Tibial nerve (tissue), 4 donors: ENCODE measurements at places on chromosomes 3 and 15.
A peak's percentile ranks its signal among the peaks of the same experiment; 100 is the strongest.

DNA sequence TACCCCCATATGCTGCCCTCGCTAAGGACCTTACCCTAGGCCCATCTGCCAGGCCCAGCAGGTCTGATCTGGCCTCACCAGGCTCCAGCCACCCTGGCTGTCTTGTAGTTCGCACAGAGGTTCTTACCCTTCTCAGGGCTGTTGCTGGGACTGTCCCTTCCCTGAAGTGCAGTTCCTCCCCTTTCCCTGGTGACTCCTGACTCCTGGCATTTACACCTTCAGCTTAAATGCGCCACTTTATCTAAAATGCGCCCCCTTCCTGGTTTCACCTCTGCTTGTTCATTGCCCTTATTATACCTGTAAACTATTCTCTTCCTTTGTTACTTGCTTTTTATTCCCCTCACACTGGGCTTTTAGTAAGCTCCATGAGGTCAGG lies 835 bp upstream of the TTLL3 start:
- DNase-seq, result no peak

GRCh38 chr3:30040126-30040525 lies 566.3 kb upstream of the TGFBR2 start:
- no peak for DNase-seq

DNA sequence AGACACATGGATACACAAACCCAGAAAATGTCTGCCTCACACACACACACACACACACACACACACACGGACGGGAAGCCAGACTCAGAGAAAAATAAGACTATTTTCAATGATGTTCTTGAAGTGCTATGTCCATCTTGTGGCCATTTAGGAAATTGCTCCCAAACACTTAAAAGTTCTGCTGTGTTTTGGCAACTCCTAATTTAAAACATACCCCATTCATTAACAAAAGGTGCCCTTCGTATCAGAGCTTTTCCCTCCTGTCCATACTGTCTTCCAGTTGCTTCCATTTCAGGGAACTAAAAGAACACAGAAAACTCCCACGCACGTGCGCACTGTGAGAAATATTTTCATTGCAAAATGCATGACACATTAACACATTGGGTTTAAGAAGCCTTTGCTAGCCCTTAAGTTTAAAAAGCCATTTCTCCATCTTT lies 44.6 kb downstream of the SLC12A1 start:
- DNase-seq, result peak; percentile 68

DNA sequence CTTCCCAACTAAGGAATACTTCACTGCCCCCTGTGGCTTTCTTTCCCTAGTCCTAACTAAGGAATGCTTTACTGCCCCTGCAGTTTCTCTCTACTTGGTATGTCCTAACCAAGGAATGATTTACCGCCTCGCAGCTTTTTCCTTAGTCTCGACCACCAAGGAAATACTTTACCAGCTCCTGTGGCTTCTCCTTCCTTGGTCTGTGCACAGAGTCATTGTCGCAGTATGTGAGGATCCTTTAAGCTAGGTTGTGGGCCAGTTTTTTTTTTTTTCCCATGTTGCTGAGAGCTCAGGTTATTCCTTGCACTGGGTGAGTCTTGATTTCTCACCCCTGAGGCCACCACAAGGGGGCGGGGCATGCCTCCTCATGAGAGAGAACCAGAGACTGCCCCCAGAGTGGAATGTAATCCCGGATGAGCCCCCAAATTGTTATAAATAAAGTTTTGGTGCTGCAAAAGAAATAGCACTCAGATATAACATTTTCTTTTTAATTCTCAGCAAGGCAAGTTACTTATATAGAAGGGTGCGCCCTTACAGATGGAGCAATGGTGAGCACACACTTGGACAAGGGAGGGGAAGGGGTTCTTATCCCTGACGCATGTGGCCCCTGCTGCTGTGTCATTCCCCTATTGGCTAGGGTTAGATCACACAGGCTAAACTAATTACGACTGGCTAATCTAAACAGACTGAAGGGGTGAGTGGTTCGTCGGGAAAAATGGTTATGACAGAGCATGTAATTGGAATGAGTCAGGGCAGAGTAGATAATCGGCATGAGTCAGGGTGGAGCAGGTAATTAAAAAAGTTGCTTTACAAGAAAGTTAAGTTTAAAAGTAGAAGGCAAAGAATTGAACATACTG lies 27.0 kb downstream of the NDUFB4 start:
- DNase-seq, result no peak

DNA sequence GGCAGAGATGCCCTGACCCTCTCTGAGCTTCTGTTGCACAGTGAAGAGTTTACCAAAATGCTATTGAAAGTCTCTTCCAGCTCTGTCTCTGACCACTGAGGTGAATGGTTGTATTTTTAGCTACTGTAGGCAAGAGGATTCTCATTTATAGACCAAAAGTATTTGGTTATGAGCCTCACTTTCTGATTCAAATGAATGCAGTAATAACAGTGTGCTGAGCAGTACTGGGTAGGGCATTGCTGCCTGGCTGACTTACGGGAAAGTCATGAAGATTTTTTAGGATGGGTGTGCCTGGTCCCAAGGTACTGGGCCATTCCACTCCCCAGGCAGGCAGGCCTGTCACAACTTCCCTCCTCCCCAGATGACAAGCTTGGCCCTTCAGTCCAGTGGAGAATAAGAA lies 15.5 kb downstream of the PLA1A start:
- DNase-seq, result no peak

- DNase-seq, result no peak
These were observed 1340.5 kb downstream of the ROBO1 start for GRCh38 chr3:78427303-78427702.

- no peak for DNase-seq
These were observed 24.6 kb downstream of the HLTF start for GRCh38 chr3:149061776-149062175.

- no peak for DNase-seq
These were observed 51.4 kb downstream of the CHL1 start for GRCh38 chr3:247916-248315.

GRCh38 chr15:59847968-59848367 lies 156.1 kb upstream of the FOXB1 start:
- no peak for DNase-seq

- DNase-seq, result no peak
These were observed 63.0 kb upstream of the TPRG1 start for GRCh38 chr3:189108735-189109134.

GRCh38 chr3:38662544-38662943 lies 13.1 kb upstream of the SCN5A start:
- DNase-seq, result no peak

DNA sequence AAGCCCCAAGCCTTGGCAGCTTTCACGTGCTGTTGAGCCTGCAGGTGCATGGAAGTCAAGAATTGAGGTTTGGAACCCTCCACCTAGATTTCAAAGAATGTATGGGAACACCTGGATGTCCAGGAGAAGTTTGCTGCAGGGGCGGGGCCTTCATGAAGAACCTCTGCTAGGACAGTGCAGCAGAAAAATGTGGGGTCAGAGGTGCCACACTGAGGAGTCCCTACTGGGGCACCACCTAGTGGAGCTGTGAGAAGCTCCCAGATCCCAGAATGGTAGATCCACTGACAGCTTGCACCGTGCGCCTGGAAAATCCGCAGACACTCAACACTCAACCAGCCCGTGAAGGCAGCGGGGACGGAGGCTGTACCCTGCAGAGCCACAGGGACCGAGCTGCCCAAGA lies 201.6 kb downstream of the OCA2 start:
- no peak for DNase-seq

DNA sequence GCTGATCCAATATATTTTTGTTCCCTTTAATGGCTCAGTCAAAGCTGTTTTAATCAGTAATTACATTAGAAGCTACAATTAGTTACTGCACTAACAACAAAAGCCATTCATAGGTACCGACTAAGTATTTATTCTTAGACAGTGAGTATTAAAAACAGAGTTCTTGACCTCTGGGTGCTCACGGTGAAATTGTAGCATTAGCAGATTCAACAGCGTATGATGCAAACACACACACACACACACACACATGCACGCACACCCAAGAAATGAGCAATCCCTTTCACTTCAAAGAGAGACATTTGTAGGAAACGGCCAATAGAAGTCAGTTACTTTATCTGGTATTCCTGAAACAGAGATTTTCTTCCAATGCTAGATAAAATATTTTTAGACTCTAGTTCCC lies 27.0 kb upstream of the MITF start:
- DNase-seq, result no peak

DNA sequence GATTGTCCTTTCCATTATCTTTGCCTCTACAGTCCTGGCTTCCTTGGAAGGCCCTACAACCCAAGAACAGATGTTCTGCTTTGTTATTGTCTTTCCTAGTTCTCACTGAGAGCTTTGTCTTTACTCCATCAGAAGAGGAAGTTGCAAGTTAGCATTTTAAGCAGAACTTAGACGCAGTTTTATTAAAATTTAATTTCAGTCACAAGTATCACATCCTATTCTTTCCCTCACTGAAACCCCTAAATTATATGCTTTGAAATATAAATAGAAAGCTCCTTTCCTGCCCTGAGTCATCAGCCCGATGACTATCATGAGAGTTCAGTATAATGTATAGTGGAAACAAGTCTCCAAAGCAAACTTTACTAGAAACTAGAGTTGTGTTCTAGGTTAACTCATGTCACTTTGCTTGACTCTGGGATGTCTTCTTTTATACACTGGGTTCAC lies 291.2 kb upstream of the RBMS3 start:
- no peak for DNase-seq

- DNase-seq, result no peak
These were observed 134.1 kb upstream of the MNS1 start for GRCh38 chr15:56598991-56599390.

- no peak for DNase-seq
These were observed 54.5 kb downstream of the ST3GAL6 start for GRCh38 chr3:98817547-98818041.

DNA sequence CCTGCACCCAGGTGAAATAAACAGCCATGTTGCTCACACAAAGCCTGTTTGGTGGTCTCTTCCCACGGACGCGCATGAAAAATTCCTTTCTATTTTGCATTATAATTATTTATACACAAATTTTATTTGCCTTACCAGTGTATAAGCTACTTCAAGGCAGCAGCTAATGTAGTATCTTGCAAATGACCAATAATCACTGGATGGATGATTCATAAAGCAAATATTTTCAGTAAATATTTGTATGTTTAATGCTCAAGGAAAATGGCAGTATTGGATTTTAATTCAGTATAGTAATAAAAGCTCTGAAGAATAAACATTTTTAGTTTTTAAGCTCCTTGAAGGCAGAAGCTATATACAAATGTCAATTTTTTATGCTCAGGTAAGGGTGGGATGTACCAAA lies 158.7 kb upstream of the NANOGP8 start:
- DNase-seq, result no peak

- no peak for DNase-seq
These were observed 280.5 kb downstream of the TBL1XR1 start for GRCh38 chr3:176916777-176917176.

GRCh38 chr3:154887869-154888268 lies 192.2 kb upstream of the MME start:
- no peak for DNase-seq

GRCh38 chr3:108062051-108062450 lies 28.8 kb downstream of the CD47 start:
- DNase-seq, result no peak

DNA sequence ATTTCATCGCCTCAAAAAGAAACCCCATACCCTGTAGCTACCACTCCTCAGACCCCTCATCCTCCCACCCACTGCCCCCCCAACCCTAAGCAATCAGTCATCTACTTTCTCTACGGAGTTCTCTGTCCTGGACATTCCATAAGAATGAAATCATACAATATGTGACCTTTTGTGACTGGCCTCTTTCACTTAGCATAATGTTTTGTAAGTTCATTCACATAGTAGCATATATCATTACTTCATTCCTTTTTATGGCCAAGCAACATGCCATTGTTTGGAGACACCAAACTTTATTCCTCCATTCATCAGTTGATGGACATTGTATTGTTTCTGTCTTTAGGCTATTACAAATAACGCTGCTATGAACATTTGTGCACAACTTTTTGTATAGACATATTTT lies 64.2 kb downstream of the TNIK start:
- no peak for DNase-seq

DNA sequence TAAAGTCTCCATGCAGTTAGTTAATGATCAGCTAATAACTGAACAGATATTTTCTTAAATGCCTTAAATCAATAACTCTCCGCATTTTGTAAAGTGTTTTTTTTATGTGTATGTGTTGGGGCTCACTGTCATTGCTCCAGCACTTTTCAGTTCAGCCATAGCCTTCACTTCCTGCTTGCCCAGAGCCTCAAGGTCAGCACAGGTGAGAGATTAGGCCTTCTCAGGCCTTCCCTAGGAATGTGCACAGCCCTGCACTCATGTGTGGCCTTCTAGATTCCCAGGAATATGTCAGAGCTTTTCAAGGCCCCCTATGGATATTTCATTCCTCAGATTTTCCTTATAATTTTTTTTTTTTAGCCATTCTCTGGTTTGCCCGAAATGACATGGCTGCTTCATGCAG lies 77.6 kb upstream of the MANF start:
- DNase-seq, result no peak

DNA sequence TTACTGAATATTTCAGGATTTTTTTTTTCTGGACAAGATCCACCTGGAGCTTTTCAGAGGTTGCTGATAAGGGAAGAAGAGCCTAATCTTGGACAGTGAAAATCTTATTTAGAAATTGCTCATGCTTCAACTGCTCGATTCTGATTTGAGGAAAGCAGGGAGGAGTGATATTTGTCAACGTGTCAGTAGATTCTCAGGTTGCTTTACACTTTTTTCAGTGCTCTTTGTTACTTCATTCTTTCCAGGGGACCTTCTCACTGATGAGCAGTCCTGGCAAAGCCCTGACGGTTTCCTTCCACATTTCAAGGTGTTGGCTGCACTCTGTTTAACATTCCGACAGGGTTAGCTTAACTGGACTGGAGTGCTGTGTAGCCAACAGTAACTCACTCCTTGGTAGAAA lies 24.1 kb upstream of the RARB start:
- DNase-seq, result no peak

DNA sequence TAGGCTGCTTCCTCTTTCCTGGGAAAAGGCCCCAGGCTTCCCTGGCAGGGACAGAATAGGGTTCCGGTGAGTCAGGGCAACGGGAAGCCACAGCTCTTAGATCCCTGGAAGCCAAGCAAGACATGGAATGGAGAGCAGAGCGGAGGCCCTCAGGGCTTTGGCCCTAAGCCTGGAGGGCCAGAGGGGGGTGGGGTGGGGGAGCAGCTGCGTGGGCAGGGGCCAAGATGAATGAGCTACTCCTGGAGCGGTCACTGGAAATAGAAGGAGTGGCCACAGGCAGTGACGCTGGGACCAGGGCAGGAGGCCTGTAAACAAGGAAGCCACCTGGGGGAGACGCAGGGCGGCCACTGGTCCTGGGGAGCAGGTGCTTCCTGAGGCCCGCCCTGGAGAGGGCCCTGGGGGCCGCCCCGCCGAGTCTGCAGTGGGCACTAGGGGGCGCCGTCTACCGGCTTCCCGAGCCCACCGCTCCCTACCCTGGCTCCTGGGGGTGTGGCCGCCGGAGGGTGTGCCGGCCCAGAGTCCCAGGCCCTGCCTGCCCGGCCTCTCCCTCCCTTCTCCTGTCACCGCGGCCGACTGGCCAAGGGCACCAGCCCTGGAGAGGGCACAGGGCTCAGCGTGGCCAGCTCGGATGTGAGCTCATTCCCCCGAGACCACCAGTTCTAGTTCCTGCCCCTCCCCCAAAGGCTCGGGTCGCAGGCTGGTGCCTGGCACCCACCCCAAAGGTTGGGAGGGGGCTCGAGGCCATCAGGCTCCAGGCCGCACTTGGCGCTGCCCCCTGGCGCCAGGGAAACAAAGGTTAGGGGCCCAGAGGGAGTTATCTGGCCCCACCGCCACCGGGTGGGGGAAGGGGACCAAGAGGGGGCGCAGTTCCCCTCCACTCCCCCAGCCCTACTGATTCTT lies 12.1 kb downstream of the VPS18 start:
- DNase-seq, result peak; percentile 56

GRCh38 chr3:132756108-132756650 lies 34.0 kb upstream of the NPHP3 start:
- DNase-seq, result no peak

- no peak for DNase-seq
These were observed 21.5 kb upstream of the PEX5L start for GRCh38 chr3:180058238-180058637.
